ENCODE measurements at places on chromosomes 1 and 21. TPM values are rescaled to one million over a fixed set of nuclear protein-coding genes. Genes with fewer than 3 reads are reported as not detected.

Gene THEMIS2
- 0.22 TPM for total RNA-seq

Gene BNIPL
- 157 TPM for total RNA-seq

Gene TAF13
- 39.7 TPM for total RNA-seq

Gene CENPF
- total RNA-seq, result 8.6 TPM

Gene RXFP4
- not detected for total RNA-seq

Gene GNAI3
- total RNA-seq, result 11.8 TPM

Gene S100A9
- total RNA-seq, result not detected

Gene LRRN2
- total RNA-seq, result 0.22 TPM

Gene TNFAIP8L2
- not detected for total RNA-seq

Gene APCS
- not detected for total RNA-seq

Gene HPCAL4
- not detected for total RNA-seq

Gene ANKRD65
- 2.7 TPM for total RNA-seq

Gene CADM3
- not detected for total RNA-seq

Gene SPATA6
- total RNA-seq, result 5.5 TPM

Gene CBS
- 43.3 TPM for total RNA-seq

Gene KCNA2
- total RNA-seq, result not detected

Gene TRIM62
- 2.8 TPM for total RNA-seq

Gene LRRC3
- 1.1 TPM for total RNA-seq

Gene RHBG
- total RNA-seq, result not detected

Gene MCOLN3
- total RNA-seq, result not detected

Gene TMEM200B
- total RNA-seq, result 20.8 TPM

Gene FCRL6
- total RNA-seq, result not detected

Gene F11R
- 107 TPM for total RNA-seq

Gene PEAR1
- total RNA-seq, result 3.3 TPM

Gene FALEC
- not detected for total RNA-seq

Gene ACTN2
- 0.11 TPM for total RNA-seq

Gene CACNA1S
- total RNA-seq, result not detected

Gene MKNK1
- 17.8 TPM for total RNA-seq

Gene WNT4
- total RNA-seq, result not detected

Gene HTR6
- not detected for total RNA-seq

Gene GJB3
- 178 TPM for total RNA-seq

Gene ST6GALNAC5
- total RNA-seq, result not detected

Gene SPATA1
- 0.11 TPM for total RNA-seq

Gene JAM2
- total RNA-seq, result not detected

Gene S100A7
- not detected for total RNA-seq

Gene UMODL1
- total RNA-seq, result not detected

Gene LEFTY1
- 0.79 TPM for total RNA-seq

Gene TNNI3K
- not detected for total RNA-seq

Gene NBPF6
- not detected for total RNA-seq

Gene BLACAT1
- 2.5 TPM for total RNA-seq

Gene PLEKHO1
- total RNA-seq, result 22.8 TPM

Gene TRIM67
- total RNA-seq, result not detected

Gene CFAP410
- total RNA-seq, result 26.4 TPM

Gene SHISA4
- total RNA-seq, result 17.9 TPM

Gene MYBPH
- not detected for total RNA-seq

Gene OR2T33
- total RNA-seq, result 0.54 TPM

Gene FAM151A
- total RNA-seq, result not detected

Gene LENEP
- 3.9 TPM for total RNA-seq

Gene EFNA3
- 3.5 TPM for total RNA-seq

Data from placental epithelial cell (primary cell).